ENCODE measurements at places on chromosomes 3 and 15.

DNA sequence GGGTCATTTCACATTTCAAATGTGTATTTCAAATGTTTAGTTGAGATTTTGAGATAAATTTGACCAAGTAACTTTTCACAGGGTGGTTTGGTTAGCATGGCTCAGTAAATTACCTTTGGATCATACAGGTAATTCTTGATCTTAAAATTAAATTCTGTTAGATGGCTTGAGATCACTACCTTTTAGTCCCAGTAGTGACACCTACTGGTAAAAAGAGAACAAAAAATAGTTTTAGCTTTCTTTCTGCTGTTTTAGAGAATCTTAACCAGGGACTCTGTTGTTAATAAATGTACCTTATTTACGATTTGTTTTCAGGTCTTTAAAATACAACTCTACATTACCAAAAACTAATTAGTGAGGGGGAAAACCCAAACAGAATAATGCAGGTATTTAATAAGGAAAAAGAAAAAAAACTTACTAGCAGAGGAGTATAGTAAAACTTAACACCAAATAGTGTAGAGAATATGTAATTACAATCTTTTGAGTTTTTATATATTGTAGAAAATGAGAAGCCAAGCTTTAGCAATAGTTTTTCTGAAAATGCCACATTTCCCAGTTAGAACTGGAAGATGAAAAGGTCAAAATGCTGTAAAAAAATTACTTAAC is 620.3 kb upstream of the AGTR1 start:
- DNase-seq: no peak

DNA sequence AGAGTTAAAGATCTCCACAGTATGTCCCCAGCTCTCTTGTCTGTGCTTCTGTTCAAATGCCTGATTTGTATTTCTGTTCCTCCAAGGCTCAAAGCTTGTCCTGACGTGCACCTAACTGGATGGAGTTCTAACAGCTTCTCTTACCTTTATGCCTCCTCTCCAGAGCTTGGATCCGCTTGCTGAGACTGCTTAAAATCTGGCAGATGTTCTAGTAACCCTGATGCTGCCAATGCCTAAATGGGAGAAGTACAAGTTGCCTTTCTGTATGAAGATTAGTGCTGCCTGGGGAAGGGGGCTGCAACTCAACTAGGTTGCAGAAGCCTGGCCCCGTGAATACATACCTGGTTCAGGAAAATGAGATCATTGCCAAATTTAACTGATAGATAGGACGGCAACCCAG is 354.5 kb upstream of the KCNMB2 start:
- DNase-seq: no peak

- DNase-seq: no peak
These were observed 3.7 kb upstream of the NGRN start for GRCh38 chr15:90261811-90262210.

DNA sequence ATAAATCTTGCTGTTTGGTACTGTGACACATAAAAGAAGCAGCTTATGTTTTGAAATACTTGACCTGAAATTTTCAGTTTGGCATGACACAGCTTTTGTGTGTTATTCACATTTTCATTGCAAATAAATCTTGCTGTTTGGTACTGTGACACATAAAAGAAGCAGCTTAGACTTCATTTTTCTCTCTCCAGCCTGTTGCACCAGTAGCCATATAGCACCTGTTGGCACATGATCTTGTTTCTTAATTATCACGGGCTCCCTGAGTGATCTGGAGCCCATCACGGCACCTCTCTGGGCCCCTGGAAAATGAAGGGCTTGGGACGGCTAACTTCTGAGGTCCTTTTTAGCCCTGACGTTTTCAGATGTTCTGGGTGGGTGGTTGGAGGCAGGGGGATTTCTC is 77.4 kb upstream of the SLCO3A1 start:
- no peak for DNase-seq

GRCh38 chr15:62925875-62926274 is 116.7 kb upstream of the TPM1 start:
- no peak for DNase-seq

- no peak for DNase-seq
These were observed 207.5 kb downstream of the CADPS start for GRCh38 chr3:62667714-62668113.

DNA sequence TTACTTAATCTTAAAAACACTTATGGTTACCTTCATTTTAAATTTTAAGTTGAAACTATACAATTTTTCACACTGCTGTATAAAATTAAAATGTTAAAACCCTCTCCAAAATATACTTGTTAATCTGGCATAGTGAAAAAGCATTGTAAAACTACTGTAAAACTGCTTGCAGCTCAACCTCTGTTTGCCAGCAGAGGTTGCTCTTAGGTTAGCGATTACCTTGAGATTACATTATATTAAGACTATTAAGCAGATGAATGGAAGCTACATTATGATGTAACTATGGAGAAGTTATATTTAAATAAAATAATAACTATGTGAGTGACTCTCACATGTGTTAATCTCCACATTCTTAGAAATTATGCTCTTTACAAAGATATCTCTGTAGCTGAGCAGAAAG is 143.6 kb upstream of the SLITRK3 start:
- DNase-seq: no peak

GRCh38 chr3:133460809-133461208 is 61.0 kb downstream of the BFSP2 start:
- no peak for DNase-seq

- DNase-seq: no peak
These were observed 963.5 kb downstream of the NTRK3 start for GRCh38 chr15:87293031-87293430.

- DNase-seq: no peak
These were observed 22.0 kb downstream of the RAB27A start for GRCh38 chr15:55267401-55268175.

- no peak for DNase-seq
These were observed 103.3 kb upstream of the PRTG start for GRCh38 chr15:55846116-55846707.

DNA sequence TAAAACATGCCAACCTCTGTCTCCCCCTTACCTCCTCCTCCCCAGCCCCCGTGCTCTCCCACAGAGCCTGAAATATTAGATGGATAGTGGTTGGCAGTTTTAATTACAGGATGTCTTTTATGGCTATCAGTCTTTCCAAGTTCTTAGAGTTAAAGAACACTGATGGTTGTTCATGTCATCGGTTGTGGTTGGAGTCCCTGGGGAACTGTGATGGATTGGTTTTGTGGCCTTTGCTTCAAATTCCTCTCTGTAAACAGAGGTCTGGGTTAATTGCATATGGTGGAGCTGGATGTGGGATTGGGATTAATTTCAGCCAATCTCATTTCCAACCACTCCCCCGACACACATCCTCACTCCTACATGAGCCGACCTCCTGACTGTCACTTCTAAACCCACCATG is 164.5 kb upstream of the PROK2 start:
- no peak for DNase-seq

DNA sequence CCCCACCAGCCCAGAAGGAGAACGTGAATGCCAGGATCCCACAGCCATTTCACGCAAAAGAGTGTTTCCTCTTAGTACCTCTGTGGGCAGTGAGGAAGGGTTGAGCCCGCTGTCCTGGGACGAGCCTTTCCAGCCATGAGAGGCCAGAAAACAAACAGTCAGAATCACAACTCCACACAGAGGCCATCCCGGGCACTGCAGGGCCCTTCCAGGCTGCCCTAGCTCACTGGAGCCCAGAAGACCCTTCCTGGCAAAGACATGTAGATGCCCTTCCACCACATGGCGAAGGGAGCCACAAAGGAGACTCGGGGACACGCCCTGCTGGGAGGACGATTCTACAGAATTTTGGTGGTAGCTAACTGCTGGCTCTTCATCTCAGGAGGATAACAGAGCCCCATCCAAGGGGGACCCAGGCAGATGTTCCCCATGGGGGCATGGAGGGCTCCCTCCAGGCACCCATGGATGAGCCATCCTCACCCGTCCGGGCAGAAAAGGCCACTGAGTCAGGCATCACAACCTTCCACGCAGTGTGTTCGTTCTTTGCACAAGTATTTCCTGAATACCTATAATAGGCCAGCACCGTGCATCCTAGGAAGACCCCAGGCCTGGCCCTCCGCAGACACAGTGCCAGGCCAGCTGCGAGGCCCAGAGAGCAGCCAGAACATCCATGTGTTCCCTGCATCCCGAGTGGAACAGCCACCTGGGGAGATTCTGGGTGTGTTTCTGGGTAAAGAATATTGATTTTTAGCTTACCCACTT is 47.2 kb downstream of the SLC12A8 start:
- no peak for DNase-seq

- no peak for DNase-seq
These were observed 191.6 kb downstream of the NLGN1 start for GRCh38 chr3:173589116-173589515.
